ENCODE measurements at places on chromosomes 3 and 15.

DNA sequence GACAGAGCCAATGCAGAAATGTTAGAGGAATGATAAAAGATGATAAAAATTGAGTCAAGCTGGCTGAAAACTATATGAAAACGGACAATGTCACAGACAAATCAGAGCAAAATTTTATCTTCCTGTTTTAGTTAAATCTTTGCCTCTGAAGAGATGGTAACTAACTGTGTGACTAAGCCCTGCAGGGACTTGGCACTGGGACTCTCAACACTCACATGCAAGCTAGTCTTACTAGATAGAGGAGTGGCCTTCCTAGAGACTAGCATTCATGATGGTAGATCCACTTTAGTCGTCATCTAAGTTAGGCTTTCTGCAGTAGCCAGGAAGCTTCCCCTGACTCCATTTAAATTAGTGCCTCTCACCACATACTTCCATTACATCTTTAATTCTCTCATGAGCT lies 4.1 kb downstream of the CCDC191 start:
- no peak for DNase-seq

- no peak for DNase-seq
These were observed 250.0 kb upstream of the PDZRN3 start for GRCh38 chr3:73874606-73875369.

GRCh38 chr3:180789774-180790173 lies 110.5 kb upstream of the CCDC39 start:
- DNase-seq, result no peak

DNA sequence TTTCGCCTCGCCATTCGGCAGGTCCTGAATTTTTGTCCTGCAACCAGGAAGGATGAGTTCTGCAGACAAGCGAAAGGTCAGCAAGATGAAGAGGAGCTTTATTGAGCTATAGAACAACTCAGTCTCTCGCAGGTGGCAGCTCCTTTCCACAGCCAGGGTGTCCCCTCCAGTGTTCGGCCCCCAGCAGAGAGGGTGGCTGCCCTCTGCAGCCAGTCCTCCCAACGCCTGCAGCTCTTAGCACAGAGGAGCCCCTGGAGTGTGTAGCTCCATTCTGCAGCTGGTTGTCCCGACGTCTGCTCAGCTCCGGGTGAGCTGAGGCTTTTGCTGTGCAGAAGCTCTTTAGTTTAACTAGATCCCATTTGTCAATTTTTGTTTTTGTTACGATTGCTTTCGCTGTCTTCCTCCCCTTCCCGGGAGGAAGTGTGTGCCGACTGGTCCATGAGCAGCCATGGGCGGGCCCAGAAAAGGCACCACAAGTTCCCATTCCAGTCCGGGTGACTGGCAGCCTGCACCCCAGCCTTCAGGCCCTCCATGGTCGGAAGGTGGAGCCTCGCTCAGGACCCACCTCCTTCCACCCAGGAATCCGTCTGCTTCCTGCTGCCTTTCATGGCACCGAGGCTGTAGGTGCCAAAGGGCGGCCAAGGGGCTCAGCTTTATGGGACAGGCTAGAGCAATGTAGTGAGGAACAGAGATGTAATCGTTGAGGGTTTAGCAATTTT lies 497.8 kb upstream of the CNTN4 start:
- DNase-seq, result no peak

- no peak for DNase-seq
These were observed 23.7 kb downstream of the CYP19A1 start for GRCh38 chr15:51314391-51315337.

GRCh38 chr15:67741308-67741707 lies 84.0 kb upstream of the SKOR1 start:
- no peak for DNase-seq

- DNase-seq, result no peak
These were observed 87.5 kb downstream of the FAM43A start for GRCh38 chr3:194773216-194773615.

DNA sequence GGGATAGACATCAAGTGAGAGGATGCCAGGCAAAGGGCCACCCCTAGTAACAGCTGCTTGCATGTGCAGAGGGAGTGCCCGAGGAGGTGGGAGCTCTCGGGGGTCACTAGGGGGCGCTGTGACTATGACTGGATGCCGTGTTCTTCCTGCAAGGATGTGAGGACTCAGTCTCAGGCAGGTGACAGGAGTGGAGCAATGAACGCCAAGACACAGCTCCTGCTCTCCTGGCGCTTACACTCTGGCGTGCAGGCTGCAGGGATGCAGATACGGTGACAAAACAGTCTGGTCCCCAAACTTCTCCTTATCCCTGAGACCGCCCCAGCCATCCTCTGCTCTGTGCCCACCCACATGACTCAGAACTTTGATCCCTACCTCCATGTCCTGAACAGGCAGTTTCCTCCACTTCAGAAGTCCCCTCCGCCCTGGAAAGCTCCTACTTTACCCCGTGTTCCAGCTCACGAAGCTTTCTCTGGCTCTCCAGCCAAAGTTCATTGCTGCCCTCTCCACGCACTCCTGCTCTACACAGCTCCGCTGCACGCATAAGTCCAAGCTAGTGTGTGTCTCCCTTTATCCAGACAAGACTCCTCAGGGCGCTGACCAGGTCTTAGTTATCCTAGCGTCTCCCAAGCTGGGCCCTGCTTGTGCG lies 14.7 kb downstream of the RHOV start:
- DNase-seq, result peak; percentile 83

DNA sequence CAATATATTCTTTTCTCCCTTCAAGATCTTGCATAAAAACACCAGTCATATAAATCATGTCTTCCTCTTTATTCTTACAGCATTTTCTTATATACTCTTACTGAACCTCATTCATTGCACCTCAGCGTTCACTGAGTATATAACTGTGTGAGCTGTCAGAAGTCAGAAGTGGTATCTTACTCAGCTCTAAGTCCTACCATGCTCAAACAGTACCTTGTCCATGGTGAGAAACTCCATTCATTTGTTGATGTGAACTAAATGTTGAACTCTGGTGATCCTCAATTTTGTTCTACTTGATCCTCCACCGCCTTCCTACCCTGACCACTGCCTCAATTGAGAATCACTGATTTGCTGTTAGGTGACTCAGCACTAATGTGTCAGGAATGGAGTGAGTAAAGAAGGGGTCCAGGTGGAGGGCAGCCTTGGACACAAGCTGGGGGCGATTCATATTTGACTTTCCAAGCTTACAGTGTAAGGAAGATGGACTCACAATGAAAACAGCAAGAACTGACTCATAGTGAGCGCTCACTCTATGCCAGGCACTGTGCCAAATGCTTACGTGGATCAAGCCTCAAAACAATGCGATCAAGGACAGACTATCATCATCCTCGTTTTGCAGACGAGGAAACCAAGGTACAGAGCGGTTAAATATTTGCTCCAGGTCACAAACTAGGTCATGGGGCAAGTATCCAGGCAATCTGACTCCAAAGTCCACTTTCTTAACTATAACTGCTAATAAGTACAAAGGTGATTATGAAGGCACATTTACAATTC lies 13.5 kb upstream of the ZFYVE19 start:
- no peak for DNase-seq

DNA sequence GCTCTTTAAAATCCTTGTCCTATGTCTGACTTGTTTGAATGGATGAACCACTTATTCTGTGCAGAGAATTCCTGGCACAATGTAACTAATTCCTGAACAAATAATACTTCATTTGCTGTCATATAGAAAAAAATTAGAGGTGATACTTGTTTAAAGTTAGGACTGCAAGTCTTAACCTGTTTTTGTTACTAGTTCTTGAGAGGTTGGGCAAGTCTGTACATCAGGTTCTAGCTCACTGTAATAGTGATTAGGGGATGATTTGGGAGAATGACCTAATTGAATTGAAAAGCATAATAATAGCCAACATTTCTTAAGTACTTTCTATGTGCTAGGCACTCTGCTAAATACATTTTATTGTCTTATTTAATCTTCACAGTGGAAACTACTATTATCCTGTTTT lies 49.3 kb downstream of the GMPS start:
- DNase-seq, result no peak

- DNase-seq, result no peak
These were observed 5.4 kb downstream of the PGPEP1L start for GRCh38 chr15:99002226-99002625.

- no peak for DNase-seq
These were observed 8.0 kb downstream of the TMEM45A start for GRCh38 chr3:100500320-100500880.

- no peak for DNase-seq
These were observed 92.8 kb downstream of the GOLIM4 start for GRCh38 chr3:168002786-168003368.

- DNase-seq, result peak; percentile 76
These were observed at the start of gene TBC1D2B for GRCh38 chr15:78077053-78077870. Gene TBC1D2B (minus strand): TSS chr15:78077711. CDS start chr15:78077652, 59 bp downstream.

GRCh38 chr3:11423868-11424267 lies 151.7 kb downstream of the ATG7 start:
- DNase-seq, result no peak
